Head of caudate nucleus (tissue), 42 donors: ENCODE measurements at places on chromosomes 13 and 19.

DNA sequence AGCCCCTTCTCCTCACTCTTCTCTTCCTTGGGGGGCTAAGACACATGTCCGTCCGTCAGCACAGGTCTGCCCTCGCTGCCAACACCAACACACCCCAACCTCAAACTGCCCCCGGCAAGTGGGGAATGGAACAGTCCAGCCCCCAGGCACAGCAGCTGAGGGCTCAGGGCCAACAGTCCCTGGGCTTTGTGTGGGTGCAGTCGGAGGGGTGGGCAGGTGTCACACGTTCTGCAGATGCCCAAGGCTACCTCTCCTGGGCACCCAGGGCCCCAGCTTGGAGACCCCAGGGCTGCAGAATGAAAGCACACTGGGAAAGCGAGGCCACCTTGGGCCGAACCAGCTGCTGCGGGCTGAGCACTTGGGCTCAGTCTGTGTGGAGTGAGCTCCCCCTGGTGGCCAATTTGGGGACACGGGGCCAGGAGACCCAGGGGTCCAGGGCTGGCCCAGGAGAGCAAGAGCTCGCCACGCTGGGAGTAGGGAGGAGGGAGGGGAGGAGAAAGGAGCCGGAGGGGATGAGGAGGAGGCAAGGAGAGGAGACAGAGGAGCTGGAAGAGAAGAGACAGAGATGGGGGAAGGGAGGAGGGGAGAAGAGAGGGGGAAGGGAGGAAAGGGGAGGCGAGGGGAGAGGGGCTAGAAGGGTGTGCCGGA, 14.0 kb upstream of the ATP8B3 start:
- peak; percentile 73 for DNase-seq

- DNase-seq = no peak
These were observed 3.3 kb downstream of the AKT1S1 start for GRCh38 chr19:49873834-49874233.

DNA sequence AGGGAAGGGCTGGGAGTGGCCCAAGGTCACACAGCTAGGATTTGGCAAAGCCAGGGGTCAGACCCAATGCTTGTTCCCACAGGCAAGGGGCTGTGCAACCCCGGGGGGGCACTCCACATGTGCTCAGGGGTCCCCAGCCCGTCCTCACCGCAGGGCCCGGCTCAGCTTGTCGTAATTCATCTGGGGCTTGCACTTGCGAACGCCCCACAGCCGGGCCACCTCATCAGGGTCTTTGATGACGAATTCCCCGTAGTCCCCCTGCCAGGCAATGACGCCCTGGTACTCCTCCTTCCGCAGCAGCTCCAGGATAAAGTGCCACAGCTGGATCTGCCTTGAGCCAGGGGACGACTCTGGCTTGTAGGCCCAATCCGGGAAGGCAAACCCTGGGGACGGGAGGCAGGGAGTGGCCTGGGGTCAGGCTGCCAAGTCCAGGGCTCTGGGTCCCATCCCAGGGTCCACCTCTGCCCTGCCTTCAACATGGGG, 4.7 kb downstream of the ERF start:
- no peak for DNase-seq

GRCh38 chr13:43407023-43407581, 379.7 kb downstream of the ENOX1 start:
- DNase-seq = no peak

- DNase-seq = no peak
These were observed 21.7 kb upstream of the SCEL start for GRCh38 chr13:77513719-77514335.

- DNase-seq = peak; percentile 49
These were observed 722 bp downstream of the DCAF15 start for GRCh38 chr19:13952931-13953531.

DNA sequence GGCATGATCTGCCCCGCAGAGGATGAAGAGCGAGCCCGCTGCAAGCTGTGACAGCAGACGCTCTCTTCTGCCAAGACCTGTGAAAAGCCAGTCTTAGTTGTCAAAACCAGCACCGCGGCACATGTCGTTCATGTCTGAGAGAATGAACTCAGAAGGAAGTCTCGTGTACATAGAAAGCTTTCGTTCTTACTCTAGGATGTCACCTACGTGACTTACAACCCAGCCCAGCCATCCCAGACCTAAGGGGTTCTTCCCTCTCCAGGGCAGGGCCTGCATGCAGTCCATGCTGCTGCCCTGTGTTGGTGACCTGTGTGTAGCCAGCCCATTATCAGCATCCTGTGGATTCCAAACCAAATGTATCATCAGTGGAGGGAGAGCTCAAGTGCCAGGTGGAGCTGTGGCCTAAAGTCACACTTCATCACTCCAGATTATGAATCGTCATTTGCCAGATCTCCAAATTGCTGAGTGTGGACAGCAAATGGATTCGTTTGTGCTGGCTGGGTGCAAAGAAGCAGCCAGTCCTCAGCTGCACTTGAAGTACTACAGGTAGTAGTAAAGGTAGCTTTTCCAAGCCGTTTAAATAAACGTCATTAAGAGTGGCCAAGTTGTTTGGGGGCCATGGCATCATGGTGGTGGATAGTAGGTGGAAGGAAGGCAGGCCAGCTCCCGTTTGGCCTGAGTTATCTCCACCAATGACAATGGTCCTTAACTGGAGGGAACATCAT, 73.9 kb upstream of the GPR183 start:
- DNase-seq = no peak

DNA sequence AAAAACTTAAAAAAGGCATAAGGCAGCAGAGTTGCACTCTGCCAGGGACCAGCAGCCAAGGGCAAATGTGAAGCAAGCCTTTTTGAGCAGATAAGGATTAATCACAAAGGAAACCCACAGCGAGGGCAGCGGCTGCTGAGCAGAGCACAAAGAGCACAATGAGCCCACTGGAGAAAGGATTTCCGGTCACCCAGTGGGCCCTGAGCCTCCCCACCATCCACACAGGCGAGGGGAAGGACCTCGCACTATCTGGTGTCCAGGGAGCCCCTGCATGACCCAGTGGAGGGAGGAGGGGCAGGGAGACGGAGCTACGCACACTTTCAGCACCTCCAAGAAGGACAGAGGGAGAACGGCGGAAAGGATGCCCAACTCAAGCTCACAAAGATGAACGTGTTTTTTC, 40.0 kb downstream of the COL4A1 start:
- DNase-seq = no peak

- DNase-seq = no peak
These were observed 44.4 kb downstream of the FAM124A start for GRCh38 chr13:51266642-51267041.

- DNase-seq = peak; percentile 27
These were observed 96.8 kb downstream of the ATP8A2 start for GRCh38 chr13:25468325-25469168.

DNA sequence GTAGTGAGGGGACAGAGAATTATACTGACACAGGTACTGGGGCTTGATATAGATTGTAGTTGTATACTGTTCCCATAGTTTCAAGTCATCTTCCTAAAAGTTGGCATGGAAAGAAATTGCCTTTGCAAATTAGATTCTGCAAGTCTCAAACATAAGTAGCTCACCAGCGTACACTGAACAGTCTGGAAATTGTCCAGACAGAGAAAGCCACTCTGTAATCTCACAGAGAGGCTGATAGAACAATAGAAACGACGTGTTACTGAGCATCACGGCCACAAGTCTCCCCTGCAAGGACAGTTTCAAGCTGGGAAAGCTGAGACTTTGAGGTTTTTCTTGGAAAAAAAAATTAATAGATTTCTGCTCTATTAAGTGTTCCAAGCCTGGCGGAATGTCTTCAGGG, 228.6 kb downstream of the DNAJC15 start:
- no peak for DNase-seq

GRCh38 chr19:3534375-3535234, 4.4 kb upstream of the TEKTIP1 start:
- no peak for DNase-seq

DNA sequence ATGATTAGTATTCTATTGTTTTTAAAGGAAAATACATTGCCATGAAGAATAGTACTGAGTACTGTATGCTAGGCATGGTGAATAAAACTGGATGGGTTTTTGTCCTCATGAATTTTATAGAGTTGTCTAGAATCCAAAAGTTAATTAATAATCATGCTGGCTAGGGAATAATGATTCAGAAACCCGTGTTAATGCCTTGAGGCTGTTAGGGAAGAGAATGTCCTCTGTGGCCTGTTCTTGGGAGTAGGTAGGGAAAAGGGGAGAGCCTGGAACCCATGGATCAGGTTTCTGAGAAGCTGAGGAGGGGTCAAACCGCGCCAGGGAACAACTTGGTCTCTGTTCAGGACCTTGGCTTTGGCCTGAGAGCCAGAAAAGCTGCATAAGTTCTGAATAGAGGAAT, 1376.3 kb upstream of the SLC10A2 start:
- no peak for DNase-seq

DNA sequence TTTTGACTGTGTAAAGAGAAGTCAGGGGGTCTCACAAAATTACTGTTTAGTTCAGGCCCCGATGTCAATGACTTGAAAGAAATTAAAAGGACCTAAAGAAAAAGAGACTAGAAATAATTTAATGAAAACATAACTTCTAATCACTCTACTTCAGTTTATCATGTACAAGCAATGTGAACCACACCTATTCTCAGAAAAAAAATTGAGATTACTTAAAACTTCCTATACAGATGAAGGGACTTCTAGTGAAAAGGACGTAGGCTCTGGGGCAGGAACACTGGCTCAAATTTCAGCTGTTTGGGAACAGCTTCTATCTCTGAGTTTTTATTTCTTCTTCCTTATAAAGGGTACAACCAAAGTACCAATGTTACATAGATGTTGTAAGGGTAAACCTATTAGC, 38.0 kb downstream of the TPT1 start:
- DNase-seq = no peak

DNA sequence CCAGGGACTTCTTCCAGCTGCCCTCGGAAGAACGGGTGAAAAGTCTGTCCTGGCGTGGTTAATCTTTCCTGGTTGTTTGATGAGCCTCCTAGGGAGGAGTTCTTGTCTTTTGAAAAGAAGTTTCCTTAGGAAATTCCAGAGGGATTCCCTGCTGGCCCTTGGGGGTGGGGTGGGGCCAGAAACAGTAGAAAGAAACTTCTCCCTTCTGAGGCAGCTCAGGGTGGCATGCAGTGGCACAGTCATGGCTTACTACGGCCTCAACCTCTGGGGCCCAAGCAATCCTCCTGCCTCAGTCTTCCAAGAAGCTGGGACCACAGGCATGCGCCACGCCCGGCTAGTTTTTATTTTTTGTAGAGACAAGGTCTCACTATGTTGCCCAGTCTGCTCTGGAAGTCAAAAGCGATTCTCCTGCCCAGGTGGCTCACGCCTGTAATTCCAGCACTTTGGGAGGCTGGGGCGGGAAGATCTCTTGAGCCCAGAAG, 1.5 kb downstream of the ZNF101 start:
- no peak for DNase-seq

GRCh38 chr13:109899748-109900147, 113.4 kb upstream of the IRS2 start:
- no peak for DNase-seq

DNA sequence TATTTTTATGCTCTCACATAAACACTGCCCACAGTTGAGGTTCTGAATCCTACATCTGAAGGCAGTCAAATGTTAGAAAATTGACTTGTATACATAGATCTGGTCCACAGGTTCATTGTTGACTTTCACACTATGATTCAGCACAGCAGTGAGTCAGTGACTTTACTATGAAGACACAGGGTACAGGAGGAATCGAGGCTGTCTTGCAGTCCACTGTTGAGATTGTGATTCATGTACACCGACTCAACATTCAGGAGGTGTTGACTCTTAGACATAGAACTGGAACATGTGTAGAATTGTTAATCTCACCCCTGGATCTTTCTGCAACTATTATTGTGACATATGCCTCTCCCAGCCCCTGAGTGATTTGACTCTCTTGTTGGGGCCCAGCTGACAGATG, 74.3 kb upstream of the ZNF43 start:
- no peak for DNase-seq

GRCh38 chr19:3375221-3376090, 9.1 kb downstream of the NFIC start:
- peak; percentile 93 for DNase-seq

DNA sequence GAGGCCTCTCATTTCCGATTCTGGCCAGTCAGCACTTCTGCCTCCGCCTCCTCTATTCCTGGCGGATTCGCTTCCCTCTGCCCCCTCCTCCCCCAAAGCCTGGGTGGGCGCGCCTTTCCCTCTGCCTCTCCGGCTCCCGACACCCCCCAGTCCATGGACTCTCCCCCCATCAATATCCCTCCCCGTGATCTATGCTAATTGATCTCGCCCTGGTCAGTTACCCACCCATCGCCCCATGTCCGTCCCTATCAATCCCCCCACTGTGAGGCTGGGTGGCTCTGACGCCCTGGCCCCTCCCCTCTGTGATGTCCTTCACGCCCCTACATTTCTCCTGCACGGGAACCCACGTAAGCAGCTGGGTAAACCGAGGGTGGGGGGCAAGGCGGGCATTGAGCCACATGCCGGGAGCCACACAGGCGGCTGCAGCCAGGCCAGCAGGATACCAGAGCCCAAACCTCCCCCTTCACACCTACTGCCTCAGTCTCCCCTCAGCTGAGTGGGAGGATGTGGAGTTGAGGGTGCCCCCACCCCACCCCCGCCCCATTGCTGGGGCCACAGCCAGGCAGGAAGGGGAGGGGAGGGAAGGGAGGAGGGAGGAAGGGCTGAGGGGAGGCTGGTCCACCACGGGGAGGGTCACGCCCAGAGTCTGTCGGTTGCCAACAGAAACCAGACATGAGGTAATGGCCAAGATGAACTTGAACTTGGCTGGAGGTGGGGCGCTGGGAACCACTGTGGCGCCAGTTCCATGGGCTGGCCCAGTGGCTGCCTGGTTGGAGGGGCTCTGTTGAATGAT, 21.0 kb downstream of the SMIM24 start:
- peak; percentile 72 for DNase-seq

DNA sequence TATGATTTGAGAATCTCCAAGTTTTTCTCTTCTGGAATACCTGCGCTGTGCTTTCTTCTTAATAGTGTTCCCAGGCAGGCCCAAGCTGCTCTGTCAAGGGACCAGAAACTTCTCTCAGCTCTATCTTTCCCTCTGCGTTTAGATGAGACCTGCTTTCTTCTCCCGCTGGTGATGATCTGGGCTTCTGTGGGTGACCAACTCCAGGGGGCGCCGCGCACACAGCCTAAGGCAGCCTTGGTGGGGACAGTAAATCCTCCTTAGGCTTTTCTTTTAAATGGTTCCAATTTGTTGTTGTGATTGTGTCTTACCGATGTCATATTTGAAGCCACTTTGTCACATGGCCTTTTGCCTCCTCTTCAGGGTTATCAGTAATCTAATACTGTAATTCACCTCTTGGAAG, 439.4 kb upstream of the KLF12 start:
- DNase-seq = peak; percentile 58

- peak; percentile 72 for DNase-seq
These were observed 20.8 kb downstream of the NOVA2 start for GRCh38 chr19:45952686-45953505.

DNA sequence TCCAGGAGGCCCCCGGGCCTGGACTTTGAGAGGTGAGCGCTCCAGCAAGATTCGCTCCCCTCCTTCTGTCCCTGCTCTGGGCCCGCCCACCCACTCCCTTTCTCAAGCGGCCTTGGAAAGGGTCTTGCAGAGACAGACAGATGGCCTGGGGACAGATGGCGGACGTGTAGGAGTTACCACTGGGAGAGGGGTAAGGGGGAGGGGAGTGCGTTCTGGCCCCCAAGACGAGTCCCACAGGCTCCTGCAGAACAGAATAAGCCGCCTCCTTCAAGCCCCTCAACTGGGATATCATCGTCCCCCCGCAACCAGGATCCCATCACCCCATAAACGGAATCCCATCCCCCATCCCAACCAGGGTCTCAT, 3.6 kb upstream of the TNFAIP8L1 start:
- DNase-seq = no peak

GRCh38 chr13:67229481-67230403, at the start of gene PCDH9:
Gene PCDH9 (minus strand): TSS chr13:67230336. CDS start chr13:67228440, 1,896 bp downstream.
- peak; percentile 52 for DNase-seq
